Activated T-helper 1 cell treated with anti-CD3 and anti-CD28 coated beads, Interleukin-2, amount 50 U/mL, for 16 hours (primary cell): ENCODE measurements at places on chromosomes 2 and 18.

DNA sequence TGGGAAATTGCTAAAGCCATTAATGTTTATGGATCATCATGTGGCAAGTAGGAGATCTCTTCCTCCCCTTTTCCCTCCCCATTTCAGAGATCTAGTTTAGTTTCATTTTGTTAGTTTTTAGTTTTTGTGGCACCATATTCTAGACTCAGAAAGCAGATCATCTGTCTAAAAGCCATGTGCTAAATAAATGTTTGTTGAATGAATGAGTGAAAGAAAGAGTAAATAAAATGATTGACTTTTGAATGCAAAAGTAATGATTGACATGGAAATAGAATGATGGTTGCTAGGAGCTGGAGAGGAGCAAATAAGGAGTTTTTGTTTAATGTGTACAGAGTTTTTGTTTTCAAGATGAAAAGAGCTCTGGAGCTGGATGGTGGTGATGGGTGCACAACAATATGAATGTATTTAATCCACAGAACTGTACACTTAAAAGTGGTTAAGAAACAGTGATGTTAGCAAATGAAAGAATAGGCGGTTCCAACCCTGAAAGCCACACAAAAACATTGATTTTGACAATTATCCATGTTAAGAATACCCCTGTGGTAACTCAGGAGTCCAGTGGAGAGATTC is 23.6 kb downstream of the TMEM178A start:
- DNase-seq, result no peak

DNA sequence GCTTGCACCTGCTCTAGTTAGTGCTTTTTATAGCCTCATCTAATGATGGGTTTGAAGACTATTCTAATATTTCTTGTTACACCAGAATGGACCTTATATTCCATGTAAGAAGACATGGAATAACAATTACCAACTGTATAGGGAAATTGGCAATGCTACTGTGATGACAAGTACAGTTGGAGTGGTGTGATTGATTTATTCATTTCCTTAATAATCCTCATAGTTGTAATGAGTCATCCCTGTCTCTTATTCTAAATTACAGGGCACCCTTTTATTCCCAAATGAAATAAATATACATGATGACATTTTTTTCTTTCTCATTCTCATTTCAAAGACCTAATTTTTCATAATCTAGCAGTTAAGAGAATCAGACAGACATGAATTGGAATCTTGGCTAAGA is 18.3 kb upstream of the TLK1 start:
- no peak for DNase-seq

DNA sequence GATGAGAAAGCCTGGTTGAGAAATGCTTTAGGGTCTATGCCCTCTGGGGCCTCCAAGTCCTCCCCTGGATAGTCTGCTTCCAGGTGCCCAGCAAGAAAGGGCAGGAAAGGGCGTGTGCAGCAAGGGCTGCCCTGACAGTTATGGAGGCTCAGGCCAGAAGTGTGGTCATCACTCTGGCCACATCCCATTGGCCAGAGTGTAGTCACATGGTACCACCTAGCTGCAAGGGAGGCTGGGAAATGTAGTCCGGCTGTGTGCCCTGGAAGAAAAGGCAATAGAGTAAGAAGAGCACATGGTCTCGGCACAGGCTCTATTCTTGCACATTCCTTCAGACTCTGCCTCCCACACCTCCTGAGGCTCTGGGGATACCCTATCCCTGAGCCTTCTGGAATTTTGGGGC is 35.7 kb downstream of the ODC1 start:
- DNase-seq, result no peak

- DNase-seq, result no peak
These were observed 31.5 kb downstream of the CXCR4 start for GRCh38 chr2:136086253-136087016.

DNA sequence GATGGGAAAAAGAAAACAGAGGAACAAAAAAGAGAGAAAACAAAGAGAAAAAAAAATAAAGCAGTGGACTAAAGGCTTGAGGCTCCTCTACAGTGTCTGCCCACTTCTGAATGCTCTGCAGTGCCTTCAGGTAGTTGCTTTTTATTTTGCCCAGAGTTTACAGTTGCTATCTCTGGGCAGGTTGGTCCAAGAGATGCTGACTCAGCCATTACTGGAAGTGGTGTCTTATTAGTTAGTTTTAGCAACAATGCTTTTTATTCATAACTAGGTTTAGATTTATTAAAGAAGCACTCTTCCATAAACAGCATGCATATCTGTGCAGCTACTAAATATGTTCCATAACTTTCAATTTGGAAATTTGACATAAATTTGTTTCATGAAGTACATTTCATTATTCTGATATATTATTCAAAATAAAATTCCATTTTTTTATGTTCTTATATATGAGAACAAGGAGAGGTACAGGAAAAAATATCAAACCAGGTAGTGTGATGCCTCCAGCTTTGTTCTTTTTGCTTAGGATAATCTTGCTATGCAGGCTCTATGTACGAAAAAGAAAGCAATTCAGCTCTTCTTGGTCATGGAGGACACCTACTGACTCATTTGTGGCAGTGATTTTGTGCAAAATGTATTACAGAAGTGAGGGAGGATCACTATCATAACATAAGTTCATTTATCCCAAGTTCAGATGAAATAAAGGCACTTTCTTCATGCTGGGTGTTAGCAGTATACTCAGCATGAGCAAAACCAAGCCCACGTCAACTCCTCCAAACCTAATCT is 69.5 kb downstream of the RPIA start:
- DNase-seq, result no peak

- no peak for DNase-seq
These were observed 3.3 kb downstream of the AFG3L2 start for GRCh38 chr18:12373771-12374116.

GRCh38 chr18:12030670-12031069 is 49.4 kb downstream of the IMPA2 start:
- no peak for DNase-seq

GRCh38 chr2:240375024-240375645 is 60.3 kb upstream of the GPC1 start:
- DNase-seq, result no peak

GRCh38 chr2:117411983-117412382 is 402.5 kb upstream of the DDX18 start:
- DNase-seq, result no peak

DNA sequence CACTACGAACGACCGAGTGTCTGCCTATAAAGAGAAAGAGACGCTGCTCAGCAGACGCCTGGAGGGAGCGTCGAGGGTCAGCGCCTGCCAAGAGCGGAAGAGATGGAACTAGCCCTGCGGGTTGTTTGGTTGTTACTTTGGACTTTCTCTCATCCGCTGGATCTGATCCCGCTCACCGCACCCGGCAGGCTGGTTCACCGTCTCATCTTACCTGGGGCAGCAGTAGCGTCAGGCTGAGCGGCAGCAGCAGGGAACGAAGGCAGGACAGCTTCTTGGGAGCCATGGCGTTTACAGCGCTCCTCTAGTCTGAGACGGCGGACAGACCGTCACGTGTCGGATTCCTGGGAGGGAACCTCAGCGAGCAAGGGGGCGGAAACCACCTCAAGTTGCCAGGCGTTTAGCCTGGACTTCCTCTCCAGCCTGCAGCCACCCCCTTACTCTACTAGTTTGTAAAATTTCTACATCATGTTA is 1.9 kb downstream of the GLB1L start:
- DNase-seq, result no peak

GRCh38 chr2:13858626-13859025 is 773.9 kb upstream of the LRATD1 start:
- no peak for DNase-seq

DNA sequence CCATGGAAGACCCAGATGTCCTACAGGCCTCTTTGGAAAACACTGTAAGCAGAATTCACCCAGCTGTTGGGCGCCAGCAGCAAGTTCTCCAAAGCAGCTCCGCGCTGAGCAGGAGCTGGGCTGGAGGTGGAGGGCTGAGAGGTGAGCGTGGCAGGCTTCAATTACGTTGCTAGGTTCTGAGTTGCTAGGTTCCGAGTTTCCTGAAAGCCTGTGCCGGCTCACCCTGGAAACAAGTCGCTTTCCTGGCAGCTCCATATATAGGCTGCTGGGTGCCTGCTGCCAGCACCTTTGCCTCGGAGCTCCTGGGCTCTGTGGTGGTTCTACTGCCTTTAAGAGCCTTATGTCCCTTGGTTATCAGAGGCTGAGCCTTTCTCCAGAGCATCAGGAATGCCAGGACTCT is 14.4 kb upstream of the EGR4 start:
- no peak for DNase-seq
